ENCODE measurements at places on chromosomes 6 and 20.

GRCh38 chr20:38961530-38962043 is 557 bp upstream of the DHX35 start:
- DNase-seq, result peak; percentile 10

- DNase-seq, result no peak
Observed at GRCh38 chr6:15555101-15556038, 107.5 kb downstream of the DTNBP1 start.

DNA sequence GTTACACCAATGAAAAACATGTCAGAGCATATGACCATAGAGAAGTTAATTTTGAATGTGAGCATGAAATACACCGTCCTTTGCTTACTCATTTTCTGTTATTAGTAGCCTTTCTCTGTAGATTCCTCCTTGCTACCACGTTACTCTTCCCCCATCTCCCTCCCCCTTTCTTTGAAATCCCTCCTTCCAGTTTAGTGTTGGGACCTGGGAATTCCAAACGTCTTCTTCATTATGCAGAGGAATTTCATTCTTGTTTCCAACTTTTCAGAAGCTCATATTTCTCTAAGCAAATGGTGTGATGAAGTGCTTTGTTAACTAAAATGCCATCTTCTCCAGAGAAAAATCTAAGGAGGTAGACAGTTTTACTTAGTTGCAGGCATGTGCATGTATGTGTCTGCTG is 122.4 kb downstream of the MCHR2 start:
- DNase-seq, result no peak

DNA sequence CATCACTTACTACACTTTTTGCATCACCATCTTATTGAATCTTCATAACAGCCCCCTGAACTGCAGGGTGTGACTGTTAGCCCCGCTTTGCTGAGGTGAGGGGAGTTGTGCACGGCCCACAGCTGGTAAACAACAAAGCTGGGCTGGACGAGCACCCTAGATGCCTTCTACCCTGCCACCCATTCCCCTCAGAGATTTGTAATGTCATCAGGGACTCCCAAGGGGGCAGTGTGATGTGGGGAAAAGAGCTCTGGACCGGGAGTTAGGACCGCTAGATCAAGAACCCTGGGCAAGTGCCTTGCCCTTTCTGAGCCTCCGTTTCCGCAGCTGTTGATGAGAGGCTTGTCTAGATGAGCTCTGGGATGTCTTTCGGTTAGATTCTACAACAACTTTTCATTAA is 20.9 kb downstream of the PKIG start:
- DNase-seq, result no peak

- no peak for DNase-seq
Observed at GRCh38 chr20:34220561-34220960, 20.7 kb upstream of the ASIP start.

DNA sequence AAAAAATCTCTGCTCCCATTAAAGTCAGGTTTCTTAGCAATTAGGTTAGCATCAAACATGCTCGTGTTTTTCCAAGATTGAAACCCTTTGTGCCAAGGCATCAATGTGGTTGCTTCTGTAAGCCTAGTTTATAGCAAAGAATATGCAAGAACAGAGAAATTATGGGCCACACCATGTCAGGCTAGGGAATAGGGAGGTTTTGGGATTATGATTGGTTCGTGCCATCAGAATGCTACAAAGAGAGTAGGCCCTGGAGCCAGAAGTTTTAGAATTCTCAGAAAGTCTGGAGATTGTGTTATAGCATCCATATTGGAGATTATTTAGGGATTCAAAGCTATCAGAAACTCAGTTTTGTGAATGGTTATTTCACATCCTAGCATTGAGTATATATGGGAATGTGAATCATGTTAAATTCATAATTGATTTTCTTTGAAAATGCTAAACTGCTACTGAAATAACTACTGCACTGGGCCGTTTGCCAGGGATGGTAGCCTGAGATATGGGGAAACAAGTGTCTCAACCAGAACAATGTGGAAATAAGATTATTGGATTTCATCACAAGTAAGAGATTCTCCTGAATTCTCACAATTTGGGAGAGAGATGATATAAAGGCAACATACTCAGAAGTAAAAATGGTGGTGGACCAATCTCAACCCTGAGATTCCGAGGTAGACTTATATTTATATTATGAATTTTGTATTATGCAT is 45.3 kb downstream of the ZNF292 start:
- DNase-seq, result no peak

- no peak for DNase-seq
Observed at GRCh38 chr20:21184819-21185218, 58.9 kb downstream of the KIZ start.

DNA sequence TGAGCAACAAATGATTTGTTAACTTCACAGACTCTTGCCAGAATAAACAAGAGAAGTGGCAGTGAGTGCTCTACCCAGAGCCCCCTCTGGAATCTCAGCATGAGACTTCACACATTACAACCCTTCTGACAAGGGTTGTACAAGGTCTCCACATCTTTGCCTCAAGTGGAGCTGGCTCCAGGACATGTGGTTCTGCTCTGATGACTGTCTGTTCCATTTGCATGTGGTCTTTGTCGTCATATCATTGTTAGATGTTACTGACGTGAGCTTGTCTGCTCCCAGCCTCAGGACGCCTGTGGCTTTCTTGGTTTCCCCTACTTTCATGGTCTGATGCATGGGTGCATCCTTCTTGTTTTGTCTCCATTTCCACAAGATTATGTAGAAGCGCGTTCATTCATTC is 115.0 kb downstream of the SLC24A3 start:
- DNase-seq, result no peak

DNA sequence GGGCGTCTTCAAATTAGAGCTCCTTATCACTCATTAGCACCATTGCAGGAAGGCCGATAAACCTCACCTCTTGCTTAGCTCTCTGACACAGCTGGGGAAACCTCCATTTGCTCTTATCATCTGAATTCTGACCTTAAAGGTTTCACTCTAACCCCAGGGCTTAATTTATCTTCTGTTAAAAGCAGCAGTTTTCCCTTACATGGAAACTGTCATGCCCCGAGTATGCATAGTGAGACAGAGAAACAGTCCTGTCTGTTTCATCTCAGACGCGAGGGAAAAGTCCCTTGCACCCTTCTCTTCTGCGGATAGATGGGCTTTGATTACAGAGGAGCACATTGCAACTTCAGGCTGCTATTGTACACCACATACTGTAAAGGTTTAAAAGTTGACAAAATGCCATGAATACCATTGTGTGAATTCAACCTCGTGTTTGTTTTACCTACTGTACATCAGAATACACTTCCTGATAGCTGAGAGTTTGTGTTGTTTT is 191.5 kb upstream of the BMP2 start:
- DNase-seq, result no peak

- DNase-seq, result no peak
Observed at GRCh38 chr20:48667481-48667880, 160.3 kb downstream of the PREX1 start.

Measured in stimulated activated CD4-positive, alpha-beta T cell treated with anti-CD3 and anti-CD28 coated beads, Interleukin-1b, Interleukin-23, amount 100 ng/mL, for 4 hours (primary cell).